Neural crest cell (in vitro differentiated cells): ENCODE measurements at places on chromosomes 7 and 10.

DNA sequence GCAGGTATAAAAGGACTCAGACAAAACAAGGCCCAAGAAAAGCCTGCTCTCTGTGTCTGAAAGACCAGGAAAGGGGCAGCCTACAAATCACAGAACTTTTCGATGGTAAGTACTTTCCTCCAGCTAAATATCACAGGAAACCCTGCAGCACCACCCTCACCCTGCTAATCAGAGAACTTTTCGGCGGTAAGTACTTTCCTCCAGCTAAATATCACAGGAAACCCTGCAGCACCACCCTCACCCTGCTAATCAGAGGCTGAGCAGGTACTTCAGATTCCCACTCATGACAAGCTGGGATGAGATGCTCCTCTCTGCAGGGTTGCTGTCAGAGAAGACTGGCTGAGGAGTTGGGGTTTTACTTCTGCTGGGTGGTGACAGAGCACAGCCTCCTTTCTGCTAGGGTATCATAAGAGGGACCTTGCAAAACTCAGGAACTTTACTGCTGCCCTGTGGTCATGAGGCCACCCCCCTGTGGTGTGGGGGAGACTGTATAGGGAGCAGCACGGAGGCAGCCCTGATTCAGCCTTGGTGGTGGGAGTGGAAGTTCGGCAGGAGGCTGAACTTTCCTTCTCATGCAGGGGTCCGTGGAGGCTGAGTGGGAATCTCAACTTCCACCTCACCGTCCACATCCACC lies 7.2 kb downstream of the WDR37 start:
- no peak for DNase-seq

GRCh38 chr10:43192884-43193283 lies 54.6 kb downstream of the CSGALNACT2 start:
- no peak for DNase-seq

DNA sequence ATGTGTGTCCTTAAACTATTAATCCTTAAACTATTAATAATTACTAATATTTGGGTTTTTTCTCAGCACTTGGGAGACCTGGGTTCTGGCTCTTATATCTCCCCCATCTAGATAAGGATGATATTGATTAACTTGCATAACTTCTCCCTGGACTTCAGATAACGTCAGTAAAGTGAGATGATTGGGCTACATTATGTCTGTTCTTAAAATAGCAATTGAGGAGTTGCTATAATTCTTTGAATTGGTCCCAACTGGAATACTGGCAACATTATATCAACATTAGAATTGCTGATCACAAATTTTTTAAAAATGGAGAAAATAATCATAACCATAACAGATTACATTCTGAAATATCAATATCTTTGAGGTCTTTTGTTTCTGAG lies 1.9 kb downstream of the APBB1IP start:
- DNase-seq: no peak

DNA sequence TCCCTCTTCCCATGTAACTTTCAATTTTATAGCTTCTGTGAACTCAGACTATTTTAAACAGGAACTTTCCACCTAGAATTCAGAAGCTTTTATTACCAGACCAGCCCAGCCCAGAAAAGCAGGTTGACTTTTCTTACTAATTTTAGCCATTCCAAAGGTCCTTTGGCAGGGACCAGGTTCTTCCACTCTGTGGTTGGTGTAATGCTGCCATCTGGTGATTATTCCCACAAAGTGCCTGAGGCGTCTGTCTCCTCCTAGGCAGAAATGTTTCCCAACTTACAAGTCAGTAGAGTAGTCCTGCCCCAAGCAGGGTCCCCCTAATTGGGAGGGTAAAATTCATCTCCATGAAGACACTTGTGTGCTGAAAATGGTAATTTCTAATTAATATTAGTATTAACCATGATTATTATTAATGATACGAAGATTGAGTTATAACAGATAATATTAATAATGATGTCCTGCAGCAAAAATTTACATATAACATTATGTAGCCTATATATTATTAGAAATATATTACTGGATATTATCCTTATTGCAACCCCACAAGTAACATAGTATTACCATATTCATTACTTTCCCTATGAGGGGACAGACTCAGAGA lies 53.0 kb upstream of the PPP1R17 start:
- DNase-seq: peak; percentile 53

- DNase-seq: no peak
Measured at GRCh38 chr10:109358325-109358724, 565.0 kb downstream of the XPNPEP1 start.

- DNase-seq: no peak
Measured at GRCh38 chr7:30848121-30848855, 63.4 kb upstream of the AQP1 start.

DNA sequence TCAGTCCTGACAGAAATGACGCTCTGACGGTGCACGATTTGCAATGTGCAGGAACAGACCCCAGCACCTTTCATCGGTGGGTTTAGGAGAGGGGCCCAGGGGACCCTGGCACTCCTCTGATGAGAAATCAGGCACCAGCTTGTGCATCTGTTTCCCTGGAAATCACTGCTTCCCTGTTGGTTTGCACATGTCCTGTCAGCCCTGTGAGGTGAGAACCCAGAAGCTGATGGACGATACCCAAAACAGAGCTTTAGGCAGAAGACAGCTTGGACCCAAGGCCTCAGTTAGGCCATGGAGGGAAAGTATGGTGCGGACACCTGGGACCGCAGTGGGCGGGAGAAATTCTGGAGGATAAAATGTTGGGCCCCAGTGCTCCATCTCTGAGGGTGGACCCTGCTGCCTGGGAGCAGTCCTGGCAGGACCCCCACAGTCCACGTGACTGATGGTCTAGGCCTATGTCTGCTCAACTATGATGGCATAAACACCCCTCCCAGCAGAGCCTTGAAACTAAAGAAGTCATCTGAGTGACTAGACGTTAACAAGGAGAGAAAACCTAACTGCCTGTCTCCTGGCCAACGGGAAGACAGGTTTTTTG lies 242.8 kb downstream of the PTPRN2 start:
- no peak for DNase-seq

DNA sequence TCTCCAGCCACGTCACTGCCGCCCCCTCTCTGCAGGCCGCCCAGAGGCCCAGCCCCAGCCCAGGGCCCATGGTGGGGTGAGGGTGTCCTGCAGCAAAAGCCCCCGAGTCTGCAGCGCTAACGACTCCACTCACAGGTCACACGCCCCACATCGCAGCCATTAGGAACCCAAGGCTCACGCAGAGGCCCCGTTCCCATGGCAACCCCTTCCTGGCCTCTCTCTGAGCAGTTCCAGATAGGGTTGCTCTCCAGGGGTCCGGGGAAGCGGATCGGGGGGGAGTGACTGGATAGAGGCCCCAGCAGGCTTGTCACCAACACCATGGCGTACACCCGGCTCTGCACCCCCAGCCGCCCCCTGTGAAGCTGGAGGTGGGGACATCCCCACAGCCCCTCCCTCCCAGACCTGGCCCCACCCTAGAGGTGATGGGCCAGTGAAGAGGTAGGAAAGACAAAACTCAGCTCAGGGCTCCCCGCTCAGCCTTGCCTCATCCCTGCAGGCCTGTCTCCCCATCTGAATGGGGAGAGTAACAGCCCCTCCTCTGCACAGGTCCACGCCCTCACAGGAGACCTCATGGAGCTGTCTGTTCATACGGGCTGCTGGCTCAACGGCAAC lies 41.2 kb downstream of the TNRC18 start:
- peak; percentile 65 for DNase-seq

DNA sequence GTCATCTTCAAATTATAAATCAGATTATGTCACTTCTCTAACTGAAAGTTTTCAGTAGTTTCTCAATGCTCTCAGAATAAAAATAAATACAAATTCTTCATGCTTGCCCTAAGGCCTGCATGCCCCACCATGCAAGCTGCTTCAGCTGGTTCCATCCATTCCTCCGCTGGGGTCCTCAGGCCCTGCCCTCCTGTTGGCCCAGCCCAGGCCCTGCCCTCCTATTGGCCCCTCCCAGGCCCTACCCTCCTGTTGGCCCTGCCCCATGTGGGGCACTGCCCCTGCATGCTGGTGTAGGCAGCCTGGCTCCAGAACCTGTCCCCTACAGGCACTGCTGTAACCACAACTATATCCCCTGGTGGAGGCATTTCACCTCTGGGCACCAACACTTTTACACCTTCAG lies 109.3 kb upstream of the TCERG1L start:
- no peak for DNase-seq

- DNase-seq: no peak
Measured at GRCh38 chr7:71842381-71842780, 569.8 kb downstream of the CALN1 start.

GRCh38 chr10:26391701-26392695 lies 46.1 kb upstream of the APBB1IP start:
- no peak for DNase-seq
